Natural killer cell treated with Interleukin-12 subunit alpha and Interleukin-12 subunit beta and Interleukin-15 and Interleukin-18, amount 100 ng/mL, for 72 hours (primary cell): ENCODE measurements at places on chromosomes 16 and 17.

DNA sequence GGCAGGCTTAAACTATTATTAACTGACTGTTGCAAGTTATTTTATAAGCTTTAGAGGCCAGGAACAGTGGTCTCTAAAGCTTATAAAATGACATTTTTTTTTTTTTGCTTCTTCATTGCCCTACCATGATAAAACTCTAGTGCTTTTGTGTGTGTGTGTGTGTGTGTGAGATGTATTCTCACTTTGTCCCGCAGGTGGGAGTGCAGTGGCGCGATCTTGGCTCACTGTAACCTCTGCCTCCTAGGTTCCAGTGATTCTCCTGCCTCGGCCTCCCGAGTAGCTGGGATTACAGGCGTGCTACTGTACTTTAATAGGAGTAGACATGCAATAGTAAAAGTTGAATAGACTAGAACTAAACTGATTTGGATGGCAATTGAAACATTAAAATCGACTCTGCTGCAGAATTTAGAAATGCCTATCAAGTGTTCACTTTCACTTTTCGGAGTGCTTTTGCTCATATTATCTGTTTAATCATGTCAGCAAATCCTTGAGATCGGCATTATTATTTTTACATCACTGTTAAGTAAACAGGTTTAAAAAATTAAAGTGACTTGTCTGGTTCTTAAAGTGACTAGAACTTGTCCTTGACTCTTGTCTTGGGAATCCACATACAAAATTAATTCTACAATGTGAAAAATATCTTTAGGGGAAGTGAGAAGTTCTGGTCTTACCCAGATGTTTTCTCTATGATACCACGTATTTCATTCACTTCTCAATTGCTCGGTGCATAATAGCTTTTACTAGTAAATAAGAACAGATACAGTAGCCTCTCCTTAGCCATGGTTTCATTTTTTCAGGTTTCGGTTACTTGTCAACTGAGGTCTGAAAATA is 8.4 kb upstream of the PCTP start:
- DNase-seq: no peak

DNA sequence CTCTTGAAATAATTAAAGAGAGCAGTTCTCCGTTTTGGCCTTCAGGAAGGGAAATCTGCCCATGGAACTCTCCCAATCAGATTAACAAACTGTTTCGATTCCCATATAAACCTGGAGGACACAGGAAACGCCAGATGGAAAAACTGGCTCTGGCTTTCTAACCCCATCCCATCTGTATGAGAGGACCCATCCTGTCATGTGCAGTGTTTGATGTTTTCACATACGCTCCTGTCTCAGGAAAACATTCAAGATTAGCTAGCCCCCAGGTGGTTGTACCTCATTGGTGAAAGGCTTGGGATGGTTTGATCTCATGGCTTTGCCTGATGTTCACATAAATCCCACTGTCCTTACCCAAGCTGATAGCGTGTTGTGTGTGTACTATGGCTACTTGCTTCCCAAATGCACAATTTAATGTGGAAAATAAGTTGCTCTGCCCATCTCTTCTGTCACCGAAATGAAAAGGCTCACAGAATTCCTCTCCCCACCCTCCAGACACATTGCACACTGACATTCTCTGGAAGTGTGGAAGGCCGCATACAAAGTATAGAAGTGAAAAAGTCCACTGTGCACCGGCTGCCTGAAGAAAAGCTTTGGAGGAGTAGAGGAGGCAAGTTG is 18.2 kb upstream of the ERN1 start:
- DNase-seq: no peak

GRCh38 chr17:364308-364707 is 11.7 kb upstream of the RPH3AL start:
- DNase-seq: no peak

- DNase-seq: no peak
Observed at GRCh38 chr16:50692999-50693781, at the start of gene NOD2. NOD2 (plus strand) TSS chr16:50693606; CDS start chr16:50699496, 5,890 bp downstream.

DNA sequence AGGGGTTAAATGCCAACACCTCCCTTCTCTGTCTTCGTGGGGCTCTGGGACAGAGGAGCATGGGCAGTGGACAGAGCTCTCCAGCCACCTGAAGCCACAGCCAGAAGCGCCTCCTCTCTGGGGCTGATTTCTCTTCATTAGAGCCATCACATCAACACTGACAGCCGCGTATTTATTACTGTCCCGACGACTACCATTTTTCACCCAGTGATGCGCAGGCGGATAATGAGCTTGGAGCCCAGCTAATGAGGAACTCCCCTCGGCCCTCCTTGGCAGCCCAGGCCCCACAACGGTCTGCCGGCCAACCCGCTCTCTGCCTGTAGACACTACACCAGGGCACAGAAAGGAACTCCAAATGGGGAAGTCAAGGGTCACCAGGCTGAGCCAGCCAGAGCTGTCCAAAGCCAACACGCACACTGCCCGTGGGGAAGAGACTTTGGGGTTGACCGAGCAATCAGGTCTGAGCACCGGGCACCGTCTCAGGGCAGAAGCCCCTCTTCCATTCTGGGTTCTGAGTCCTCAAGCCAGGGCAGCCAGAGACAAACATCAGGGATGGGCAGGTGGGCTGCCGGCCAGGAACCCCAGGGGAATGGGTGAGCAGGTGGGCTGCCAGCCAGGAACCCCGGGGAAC is 13.2 kb downstream of the SDK2 start:
- DNase-seq: no peak

DNA sequence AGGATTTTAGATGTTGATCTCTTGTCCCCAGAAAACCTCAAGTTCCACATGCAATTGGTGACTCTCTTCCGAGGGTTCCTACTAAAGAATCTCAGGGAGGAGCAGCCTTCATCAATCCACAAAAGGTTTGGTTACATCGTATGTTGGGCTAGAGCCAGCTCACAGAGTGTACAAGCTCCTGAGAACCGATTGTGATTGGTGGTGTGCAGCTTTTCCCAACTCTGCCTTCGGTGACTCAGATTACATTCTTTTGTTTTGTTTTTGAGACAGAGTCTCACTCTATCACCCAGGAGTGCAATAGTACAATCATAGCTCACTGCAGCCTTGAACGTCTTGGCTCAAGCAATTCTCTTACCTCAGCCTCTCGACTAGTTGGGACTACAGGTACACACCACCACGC is 172.4 kb downstream of the PMP22 start:
- no peak for DNase-seq

- no peak for DNase-seq
Observed at GRCh38 chr17:65772989-65773388, 211.5 kb upstream of the AXIN2 start.

- DNase-seq: no peak
Observed at GRCh38 chr16:85832570-85833218, 33.2 kb downstream of the COX4I1 start.

GRCh38 chr16:2707368-2708289 is 12.4 kb downstream of the PRSS27 start:
- DNase-seq: peak; percentile 60

DNA sequence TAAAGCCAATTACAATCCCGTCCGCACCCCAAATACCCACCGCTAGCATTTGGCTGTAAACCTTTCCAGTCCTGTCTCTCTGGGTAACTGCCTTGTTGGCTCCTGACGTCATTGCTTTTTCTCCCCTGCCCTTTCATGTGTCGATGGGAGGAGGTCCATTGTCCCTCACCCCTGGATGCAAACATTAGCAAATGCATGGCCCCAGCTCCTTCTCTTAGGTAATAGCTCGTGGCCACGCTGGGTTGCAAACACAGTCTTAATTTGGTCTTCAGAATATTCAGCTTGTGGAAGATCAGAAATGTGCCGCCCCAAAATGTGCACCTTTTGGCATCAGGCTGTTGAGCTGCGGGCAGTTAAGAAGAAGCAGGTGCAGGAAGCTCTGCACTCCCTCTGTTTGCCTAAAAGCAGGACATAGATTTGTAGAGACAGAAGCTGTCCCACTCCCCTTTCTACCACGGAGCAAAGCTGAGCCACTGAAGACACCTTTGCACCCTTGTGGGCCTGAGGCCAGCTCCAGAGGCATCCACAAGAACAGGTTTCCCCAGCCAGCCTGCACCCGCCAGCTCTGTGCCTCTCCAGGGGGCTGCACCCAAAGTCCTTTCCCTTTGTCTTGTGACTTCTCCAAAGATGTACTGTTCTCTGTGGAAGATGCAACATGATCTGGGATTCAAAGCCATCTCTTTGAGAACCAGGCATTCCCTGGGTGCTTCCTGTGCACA is 127.3 kb downstream of the MGAT5B start:
- DNase-seq: no peak

- no peak for DNase-seq
Observed at GRCh38 chr17:77728474-77728795, 230.1 kb upstream of the TNRC6C start.

DNA sequence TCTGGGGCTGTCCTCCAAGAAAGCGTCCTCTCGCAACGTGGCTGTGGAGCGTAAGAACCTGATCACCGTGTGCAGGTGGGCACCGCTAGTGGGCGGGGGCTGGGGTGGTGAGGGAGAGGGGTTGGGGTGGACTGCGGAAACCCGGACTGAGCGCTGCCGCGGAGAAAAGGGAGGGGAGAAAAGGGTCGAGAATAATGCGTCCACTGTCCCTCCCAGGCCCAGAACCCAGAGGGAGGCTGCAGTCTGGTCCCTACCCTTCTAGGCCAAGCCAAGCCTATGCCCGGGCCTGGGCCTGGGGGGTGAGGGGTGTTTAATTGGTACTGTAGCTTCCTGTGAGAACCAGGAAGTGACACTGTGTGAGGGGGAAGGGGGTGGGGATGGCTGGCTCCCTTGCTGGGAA is 464 bp downstream of the RUNDC3A start:
- DNase-seq: no peak

DNA sequence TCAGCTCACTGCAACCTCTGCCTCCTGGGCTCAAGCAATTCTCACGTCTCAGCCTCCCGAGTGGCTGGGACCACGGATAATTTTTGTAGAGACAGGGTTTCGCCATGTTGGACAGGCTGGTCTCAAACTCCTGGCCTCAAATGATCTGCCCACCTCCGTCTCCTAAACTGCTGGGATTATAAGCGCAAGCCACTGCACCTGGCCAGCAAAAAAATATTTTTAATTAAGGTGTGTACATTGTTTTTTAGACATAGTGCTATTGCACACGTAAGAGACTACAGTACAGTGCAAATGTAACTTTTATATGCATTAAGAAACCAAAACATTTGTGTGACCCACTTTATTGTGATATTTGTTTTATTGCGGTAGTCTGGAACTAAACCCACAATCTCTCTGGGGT is 49.0 kb downstream of the NACA2 start:
- DNase-seq: no peak

- peak; percentile 78 for DNase-seq
Observed at GRCh38 chr16:89115216-89115861, 21.7 kb downstream of the ACSF3 start.

- no peak for DNase-seq
Observed at GRCh38 chr17:78933025-78933958, 8.1 kb upstream of the TIMP2 start.

DNA sequence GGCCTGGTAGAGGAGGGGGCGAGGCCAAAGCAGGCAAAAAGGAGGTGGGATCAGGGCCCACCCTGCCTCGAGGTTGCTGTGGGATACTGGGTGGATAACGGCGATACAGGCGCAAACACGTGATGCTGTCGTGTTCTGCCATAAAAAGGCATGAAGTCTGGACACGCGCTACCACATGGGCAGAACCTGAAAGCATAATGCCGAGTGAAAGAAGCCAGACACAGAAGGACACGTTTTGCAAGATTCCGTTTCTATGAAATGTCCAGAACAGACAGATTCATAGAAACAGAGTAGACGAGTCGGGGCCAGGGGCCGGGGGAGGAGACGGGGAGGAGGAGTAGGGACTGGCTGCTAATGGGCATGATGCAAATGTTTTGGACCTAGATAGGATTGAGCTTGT is 43.5 kb downstream of the ZDHHC7 start:
- DNase-seq: peak; percentile 18

DNA sequence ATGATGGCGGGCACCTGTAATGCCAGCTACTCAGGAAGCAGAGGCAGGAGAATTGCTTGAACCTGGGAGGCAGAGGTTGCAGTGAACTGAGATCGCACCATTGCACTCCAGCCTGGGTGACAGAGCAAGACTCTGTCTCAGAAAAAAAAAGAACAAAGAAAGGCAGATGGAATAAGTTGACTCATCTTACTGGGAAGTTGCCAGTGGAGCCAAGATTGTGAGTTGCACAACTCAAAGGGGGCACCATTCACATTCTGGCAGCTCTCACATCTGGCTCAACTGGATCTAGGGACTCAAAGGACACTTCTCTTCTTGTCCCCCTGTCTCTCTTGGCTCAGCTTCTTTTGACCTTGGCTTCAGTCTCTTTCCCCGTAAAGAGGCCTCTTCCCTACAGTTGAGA is 53.7 kb upstream of the ETV4 start:
- DNase-seq: no peak
